ENCODE measurements at places on chromosomes 7 and 10.

GRCh38 chr7:158264881-158265742, 322.5 kb downstream of the PTPRN2 start:
- no peak for DNase-seq

DNA sequence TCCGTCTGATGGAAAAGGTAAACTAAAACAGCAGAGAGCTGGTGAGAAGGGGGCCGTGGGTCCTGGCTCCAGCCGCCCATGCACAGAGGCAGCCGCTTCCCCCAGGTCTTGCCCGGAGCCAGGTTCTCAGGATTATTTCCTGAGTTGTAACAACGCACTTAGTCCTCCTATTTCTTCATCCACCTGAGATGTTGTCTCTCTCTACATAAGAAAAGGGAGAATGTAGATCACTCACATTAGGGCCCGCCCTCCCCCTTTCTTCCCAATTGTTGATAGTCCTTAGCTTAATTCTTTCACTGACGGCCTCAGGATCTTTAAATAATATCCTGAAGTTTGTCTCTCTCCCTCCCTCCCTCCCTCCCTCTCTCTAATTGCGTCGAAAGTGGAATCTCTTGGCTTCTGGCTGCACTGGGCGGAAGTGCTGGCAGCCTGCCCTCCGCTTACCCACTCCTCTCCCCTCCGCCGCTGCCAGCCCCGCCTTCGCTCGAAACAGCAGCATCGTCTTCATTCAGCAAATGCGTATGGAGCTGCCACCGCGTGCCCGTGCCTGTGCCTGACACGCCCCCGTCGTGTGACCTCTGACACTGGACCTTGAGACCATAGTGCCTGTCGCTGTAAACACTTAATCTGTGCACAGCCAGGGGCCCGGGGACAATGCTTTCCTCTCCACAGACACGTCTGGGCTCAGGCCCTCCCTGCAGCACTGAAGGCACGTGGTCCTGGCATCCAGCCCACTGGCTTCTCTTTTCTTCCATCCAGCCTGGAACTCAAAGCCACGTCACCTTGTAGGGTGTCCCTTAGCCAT, 174.5 kb upstream of the PPP2R2D start:
- DNase-seq, result peak; percentile 83

GRCh38 chr10:96292971-96293920, 11.0 kb upstream of the DNTT start:
- peak; percentile 33 for DNase-seq

DNA sequence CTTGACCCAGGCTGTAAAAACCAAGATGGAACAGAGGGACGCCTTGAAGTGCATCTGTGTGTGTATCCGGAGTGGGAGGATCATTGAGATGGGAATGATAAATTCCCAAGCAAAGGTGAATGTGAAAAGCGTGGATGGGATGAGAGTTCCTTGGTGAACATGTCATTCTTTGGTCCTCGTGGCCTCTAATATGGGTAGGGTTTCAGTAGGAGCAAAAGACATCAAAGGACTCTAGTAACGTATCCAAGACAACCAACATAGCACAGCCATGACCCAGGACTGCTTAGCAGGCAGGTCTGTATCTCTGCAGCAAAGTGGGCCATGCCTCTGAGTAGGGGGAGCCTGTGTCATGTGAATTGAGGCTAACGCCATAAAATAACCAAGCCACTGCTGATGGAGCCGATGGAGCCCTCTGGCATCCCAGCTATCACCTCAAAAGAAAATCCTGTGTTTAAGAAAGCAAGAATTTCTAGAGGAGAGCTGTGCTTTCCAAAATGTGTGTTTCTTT, 98.6 kb downstream of the CCDC3 start:
- DNase-seq, result no peak

- DNase-seq, result no peak
Measured at GRCh38 chr10:126902157-126902556, 3.1 kb upstream of the DOCK1 start.

DNA sequence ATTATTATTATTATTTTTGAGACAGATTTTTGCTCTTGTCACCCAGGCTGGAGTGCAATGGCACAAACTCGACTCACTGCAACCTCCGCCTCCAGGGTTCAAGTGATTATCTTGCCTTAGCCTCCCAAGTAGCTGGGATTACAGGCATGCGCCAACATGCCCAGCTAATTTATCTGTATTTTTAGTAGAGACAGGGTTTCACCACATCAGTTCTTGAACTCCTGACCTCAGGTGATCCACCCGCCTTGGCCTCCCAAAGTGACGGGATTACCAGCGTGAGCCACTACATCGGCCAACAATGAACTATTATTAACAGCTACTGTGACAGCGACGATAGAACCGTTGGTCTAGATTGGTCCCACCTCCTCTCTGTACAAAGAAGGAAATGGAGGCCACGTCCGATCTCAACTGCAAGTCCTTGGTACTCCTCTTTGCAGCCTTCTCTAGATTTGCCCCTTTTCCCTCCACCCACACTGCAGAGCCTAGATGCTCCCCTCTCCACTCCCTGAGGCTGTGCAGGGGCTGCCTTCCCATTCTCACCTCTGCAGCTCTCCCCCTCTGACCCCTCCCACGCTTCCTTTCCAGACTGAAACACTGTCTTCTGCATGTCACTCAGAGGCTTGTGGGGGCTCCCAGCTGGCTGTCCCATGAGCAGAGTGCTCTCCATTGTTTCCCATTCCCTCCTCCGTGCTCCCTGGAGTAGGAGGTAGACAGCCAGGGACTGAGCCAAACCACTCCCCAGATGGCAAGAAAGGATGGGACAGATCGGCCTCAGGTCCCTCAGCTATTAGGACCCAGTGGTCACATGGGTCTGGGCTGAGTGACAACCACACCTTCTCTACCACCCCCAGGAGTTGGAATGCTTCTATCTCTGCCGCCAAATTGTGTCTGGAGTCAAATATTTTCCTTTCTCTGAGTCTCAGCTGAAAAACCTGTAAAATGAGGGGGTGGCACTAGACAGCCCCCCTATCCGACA, 2.3 kb downstream of the LOXL4 start:
- no peak for DNase-seq

GRCh38 chr7:118870187-118870586, 645.7 kb downstream of the ANKRD7 start:
- peak; percentile 4 for DNase-seq

GRCh38 chr10:36358736-36359135, 716.6 kb upstream of the FZD8 start:
- no peak for DNase-seq

DNA sequence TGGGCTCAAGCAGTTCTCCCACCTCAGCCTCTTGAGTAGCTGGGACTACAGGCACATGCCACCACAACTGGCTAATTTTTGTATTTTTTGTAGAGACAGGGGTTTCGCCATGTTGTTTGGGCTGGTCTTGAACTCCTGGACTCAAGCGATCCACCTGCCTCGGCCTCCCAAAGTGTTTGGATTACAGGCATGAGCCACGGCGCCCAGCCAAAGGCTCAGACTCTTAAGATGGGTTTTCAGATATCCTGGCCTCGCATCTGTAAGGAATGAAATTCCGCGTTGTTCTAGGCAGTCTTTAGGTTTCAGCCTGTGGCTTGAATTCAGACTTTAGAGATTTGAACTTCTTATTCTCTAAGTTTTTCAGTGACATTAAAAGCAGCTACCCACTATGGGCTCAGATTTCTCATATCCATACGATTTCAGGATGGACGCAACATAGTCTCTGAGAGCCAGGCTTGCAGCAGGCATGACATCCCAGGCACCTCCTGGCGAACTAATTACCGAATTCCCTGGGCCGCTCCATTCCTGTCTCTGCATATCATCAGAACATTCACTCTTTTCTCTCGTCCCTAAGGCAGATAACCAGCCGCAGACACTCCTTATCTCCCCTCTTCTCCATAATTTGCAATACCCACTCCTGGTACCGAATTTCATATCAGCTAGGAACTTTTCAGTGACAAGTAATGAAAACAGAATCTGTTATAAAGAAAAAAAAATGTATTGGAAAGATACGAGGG, 29.7 kb downstream of the IL15RA start:
- DNase-seq, result no peak

GRCh38 chr10:32461203-32461602, 15.3 kb downstream of the CCDC7 start:
- no peak for DNase-seq

DNA sequence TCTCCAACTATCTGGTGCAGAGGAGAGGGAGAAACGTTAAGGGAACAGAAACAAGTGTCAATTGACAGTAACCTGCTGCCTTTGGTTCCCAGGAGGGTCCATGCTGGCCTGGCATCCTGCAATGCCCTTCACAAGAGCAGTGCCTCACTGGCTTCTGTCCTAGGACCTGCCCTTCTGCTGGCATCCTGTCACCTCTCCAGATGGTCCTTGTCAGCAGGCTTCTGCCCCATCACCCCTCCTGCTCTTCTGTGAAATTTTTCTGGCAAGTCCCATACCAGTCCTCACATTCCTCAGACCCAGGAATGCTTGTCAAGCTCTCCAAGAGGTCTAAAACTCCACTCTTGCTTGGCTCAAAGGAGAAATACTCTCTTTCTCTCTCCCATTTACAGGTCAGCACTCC, 34.2 kb downstream of the C10orf67 start:
- no peak for DNase-seq

GRCh38 chr10:14325325-14325955, 5.3 kb downstream of the FRMD4A start:
- DNase-seq, result peak; percentile 11

GRCh38 chr7:102415685-102416225, 17.6 kb upstream of the ORAI2 start:
- no peak for DNase-seq

DNA sequence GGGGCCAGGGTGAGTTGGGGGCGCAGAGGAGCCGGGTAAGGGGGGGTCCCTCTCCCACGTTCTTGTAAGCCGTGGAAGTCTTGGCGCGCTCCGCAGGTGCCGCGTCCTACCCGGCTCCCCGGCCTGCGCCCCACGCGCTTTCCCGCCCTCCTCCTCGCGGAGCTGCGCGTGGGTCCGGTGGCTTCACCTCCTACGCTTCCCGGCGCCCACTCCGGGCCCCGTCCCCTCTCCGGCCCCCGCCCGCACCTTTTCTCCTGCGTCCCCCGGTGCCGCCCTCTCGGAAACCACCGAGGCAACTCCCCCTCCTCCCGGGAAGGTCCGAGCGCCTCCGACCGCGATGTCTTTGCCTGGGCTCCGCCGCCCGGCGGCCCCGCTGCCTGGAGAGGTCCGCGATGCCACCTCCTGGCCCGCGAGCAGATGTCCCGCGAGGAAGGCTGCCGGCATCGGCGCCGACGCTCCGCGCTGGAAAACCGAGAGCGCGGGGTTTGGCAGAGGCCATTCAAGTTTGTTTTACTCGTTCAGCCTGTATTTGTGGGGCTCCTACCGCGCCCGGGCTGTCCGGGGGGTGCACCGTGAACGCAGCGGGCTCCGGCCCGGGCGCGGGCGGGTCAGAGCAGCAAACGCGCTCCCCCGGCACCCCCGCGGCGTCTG, 2.4 kb upstream of the NKX6-2 start:
- DNase-seq, result no peak

GRCh38 chr7:98852826-98853225, 17.0 kb downstream of the TMEM130 start:
- no peak for DNase-seq

DNA sequence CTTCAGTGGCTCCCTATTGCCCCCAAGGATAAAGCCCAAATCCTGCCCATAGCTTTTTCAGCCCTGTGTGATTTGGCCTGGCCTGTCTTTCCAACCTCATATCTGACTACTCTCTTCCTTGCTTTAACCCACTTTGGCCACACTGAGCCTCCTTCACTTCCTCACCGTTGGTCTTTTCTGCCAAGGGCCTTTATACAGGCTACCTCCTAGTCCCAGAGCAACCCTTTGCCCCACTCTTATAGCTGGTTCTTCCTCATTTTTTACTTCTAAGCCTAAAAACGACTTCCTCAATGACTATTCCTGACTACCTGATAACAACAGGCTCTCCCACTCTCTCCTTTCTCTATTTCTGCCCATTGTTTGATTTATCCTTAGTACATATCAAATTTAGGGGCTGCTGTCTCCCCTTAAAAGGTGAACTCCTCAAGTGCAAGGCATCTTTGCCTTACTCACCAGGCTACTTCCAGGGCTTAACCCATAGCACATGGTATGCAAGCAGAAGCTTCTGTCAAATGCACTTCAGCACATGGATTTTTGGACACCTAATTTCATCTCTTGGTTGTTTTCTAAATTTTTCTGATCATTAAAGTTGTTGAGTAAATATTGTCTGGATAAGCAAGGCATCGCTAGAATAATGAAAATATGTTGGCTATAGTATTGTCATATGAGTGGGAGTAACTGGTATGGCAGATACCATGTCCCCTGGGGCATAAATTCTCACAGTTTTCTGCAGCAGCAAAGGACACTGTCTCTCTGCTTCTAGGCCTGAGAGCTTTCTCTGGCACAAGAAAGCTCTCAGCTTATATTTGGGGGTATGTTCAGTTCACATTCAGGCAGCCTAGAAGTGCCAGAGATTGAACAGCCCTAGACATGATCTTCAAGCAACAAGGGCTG, 201.5 kb upstream of the GPR26 start:
- no peak for DNase-seq

DNA sequence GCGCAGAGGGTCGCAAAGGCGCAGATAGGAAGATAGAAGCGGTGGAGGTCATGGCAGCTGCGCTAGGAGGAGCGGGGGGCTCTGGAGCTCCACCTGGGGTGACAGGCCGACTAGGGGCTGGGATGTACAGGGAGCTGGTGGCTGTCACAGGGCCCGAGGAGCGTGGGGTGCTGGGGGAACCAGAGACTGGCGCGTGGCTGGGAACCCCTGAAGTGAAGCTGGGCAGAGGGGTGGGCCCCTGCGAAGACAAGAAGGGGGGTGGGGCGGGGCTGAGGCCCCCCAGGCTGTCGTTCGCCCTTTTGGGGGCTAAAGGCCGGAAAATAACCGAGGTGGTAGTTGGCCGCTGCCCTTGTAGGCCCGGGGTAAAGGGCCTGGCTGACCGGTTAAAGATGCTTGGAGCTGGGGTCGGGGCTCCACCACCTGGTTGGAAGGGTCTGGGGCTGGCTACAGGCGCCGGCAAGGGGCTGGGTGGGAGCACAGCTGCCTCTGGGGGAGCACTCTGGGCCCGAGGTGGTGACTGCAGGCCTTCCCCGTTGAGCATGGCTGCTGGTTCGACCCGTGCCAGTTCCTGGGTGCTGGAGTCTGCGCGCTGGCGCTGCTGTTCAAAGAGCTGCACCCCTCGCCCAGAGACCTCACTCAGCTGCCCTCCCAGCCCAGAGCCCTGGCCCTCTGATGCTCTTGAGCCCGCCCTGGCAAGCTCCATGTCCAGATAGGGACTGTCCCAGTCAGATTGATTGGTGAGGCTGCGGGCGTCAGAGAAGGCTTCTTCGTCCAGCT, 6.8 kb upstream of the MYOZ1 start:
- DNase-seq, result no peak

DNA sequence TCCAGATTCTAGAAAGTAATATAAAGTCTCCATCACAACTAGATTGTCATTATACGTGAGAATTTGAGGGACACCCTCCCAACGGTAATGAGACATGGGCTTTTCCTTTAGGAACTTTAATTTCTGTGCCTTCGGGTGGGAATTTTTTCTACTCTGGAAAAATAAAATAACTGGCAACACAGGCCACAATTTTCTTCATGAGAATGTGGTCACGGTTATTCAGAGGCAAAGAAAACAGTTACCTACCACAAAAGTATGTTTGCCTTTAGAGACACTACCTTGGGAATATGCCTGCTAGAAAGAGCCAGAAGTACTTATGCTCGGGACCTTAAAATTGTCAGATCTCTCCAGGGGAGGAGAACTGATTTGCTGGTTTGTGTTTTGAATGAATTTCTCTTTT, 99.4 kb downstream of the ITGA8 start:
- DNase-seq, result no peak

- DNase-seq, result no peak
Measured at GRCh38 chr7:128108641-128109423, 77.6 kb upstream of the LRRC4 start.

All from neuronal stem cell (in vitro differentiated cells).